ENCODE measurements at places on chromosomes 7 and 10.
A peak's percentile ranks its signal among the peaks of the same experiment; 100 is the strongest.

DNA sequence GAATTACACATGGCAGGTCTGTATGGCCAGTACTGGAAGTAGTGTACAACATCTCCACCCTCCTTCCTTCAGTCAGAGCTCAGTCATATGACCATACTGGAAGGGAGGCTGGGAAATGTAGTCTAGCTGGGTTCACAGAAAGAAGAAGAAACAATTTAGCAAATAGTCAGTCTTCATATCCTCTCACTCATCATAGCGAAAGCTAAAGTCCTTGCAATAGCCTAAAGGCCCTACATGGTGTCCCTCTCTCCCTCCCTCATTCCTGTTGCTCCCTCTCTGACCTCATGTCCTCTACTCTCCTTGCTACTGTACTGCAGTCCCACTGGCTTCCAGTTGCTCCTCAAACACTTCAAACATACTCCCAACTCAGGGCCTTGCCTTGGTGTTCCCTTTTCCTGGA is 4.3 kb upstream of the CALU start:
- no peak for DNase-seq

DNA sequence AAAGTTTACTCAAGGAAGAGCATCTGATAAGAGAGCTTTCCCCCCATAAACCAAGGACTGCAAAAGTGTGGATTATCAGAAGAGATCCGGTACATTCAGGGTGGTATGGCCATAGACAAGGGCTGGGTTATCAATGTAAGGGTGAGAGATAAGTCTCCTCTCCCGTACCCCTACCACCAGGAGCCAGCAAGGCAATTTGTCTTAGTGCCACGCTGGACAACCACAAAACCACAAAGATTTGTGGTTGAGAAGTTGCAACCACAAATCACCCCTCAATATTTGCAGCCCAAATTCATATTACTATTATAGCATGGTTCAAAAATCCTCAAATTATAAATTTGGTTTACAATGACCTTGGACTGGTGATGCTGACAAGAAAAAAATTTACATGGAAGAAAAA is 2.3 kb upstream of the ZSCAN25 start:
- DNase-seq: no peak

DNA sequence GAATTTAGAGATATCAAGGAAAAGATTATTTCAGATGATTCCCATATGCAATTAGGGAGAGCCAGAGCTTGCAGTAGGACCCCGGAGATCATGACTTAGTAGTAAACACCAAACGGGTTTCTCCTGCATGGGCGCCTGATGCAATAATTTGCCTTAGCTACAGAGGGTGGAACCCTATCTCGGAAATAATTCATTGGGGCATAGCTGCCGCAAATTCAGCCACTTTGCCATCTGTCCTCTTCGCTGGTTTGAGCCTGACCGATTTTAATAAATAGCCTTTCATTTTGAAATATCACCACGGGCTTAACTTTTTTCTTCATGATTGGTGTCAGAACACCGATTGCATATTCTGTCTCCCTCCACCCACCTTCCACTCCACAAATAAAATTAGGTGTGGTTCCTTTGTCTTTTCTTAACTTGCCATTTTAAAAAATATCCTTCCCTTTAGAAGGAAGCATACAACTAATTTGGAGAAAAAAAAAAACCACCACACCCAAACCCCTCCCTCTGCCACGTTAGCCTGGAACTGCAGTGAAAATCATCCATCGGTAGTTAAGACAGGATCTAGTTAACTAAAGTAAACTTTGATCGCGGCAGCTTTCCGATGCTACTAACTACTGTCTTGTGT is 1.4 kb downstream of the GARS1 start:
- DNase-seq: no peak

- DNase-seq: no peak
These were observed 484.7 kb upstream of the C7orf33 start for GRCh38 chr7:148105853-148106252.

DNA sequence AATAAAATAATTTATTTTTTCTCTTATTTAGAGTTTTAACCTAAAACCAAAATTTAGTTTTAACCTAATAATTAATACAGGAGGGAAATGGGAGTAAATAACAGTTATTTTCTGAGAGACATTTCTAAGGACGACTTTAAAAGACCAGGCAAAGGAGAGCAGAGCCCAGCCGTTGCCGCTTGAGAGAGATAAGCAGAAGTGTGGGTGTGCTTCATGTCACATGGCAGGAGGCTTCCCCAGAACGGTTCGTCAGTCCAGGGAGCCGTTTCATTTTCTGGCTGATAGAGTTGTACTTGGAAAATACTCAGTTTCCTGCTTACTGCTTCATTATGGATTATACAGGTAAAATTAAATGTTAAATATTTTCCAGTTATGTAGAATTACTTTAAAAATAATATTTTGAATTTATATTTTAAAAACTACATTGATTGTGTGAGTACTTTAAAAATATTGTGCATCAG is 61.4 kb downstream of the ST7 start:
- DNase-seq: no peak

DNA sequence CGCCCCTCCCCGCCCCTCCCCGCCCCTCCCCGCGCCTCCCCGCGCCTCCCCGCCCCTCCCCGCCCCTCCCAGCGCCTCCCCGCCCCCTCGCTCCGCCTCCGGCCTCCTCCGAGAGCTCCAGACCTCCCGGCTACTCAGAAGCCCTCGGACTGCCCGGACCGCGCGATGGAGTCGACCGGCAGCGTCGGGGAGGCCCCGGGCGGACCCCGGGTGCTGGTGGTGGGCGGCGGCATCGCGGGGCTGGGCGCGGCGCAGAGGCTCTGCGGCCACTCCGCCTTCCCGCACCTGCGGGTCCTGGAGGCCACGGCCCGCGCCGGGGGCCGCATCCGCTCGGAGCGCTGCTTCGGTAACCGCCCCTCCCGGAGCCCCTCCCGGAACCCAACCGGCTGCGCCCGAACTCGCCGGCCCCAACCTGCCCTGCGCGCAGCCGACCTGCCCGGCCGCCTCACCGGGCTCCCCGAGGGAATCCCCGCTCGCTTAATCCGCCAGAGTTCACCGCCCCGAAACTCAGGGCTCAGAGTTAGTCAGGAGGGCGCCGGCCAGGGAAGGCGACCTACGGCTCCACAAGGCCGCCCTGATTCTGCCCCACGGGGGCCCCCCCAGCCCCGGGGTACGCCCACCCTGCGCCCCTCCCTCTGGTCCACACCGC is at the start of gene PAOX:
TSS of gene PAOX (plus strand) at position 111 of the 649 bp plus-strand sequence. CDS start at position 166, 55 bp downstream.
- DNase-seq: peak; percentile 44

DNA sequence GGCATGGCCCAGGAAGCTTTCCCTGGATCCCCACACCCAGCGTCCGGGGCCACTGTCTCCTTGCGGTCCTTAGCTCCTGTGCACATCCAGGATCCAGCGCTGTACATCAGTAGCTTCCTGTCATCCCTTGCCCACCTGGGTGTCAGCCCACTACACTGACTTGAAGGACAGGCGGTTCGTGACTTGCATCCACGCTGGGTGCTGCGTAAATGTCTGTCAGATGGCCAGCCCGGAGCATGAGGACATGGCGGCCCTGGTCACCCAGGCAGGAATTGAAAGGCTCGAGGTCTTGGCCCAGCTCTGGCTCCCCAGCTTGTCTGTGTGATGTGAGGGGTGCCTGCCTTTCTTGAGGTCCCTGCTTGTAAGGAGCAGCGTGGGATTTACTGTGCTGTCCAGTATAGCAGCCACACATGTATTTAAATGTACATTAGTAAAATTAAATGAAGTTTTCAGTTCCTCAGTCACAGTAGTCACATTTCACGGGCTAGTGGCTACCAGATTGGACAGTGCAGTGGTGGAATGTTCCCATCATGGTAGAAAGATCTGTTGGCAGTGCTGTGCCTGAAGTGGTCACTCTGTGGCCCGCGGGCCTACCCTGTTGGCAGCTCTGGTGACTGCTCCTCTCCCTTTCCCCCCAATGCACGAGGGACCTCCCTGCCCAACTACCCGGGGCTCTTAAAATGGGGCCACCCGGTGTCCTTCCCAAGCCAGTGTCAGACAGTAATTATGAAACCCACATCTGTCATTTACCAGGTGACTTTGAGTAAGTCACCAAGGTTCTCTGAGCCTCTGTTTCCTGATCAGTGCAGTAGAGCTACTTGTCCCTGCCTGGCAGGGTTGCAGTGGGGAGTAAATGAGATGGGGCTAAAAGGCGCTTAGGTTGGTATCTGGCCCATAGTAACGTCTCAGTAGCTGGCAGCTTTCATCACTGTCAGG is 97.8 kb upstream of the PPIF start:
- no peak for DNase-seq
